Tibial artery (tissue), 4 donors: ENCODE measurements at places on chromosomes 2 and 18.

- DNase-seq: no peak
Observed at GRCh38 chr2:167595839-167596471, 651.4 kb downstream of the STK39 start.

- DNase-seq: no peak
Observed at GRCh38 chr2:73217826-73218225, 3.8 kb downstream of the SMYD5 start.

DNA sequence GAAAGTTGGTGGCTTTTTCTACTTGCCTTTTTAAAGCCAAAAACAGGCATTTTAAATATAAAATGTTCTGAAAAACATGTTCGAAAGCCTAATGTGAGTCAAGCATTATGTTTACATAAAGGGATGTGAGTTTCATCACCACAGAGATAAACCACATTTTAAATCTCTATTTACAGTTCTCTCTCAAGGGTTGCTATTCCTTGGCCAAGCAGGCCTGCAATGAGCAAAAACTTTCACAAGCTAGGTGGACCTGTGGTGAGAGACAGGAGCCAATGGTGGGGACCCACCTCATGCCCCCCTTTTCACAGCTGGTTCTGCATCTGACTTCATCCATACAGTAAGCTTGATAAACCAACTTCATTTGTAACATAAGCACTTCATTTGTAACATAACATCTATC is 65.1 kb downstream of the CUL3 start:
- no peak for DNase-seq

DNA sequence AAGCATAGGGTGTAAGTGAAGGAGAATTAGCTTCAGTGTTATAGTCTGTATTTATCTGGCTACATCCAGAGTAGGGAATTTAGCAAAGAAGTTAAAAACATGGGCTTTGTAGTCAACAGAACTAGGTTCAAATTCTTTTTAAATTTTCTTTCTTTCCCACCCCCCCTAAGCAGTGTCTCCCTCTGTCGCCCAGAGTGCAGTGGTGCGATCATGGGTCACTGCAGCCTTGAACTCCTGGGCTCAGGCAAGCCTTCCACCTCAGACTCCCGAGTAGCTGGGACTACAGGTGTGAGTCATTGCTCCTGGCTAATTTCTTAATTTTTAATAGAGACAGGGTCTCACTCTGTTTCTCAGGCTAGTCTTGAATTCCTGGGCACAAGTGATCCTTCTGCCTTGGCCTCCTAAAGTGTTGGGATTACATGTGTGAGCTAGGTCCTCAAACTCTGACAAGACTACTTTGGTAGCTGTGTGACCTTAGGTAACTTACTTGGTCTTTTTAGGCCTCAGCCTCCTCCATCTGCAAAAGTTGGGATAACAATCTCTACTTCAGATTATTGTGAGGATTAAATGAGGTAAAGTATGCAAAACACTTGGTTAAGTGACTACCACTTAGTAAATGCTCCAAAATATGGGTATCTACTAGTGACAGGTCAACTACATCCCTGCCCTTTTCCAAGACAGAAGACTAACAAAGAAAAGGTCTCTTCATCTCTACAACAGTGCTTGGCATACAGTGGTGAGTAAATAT is 17.8 kb downstream of the DOK1 start:
- no peak for DNase-seq

- no peak for DNase-seq
Observed at GRCh38 chr2:36468463-36469105, 113.0 kb downstream of the CRIM1 start.

- DNase-seq: no peak
Observed at GRCh38 chr18:3461704-3462103, 11.7 kb downstream of the TGIF1 start.

- DNase-seq: no peak
Observed at GRCh38 chr2:6492573-6492972, 373.1 kb downstream of the CMPK2 start.

GRCh38 chr2:25982273-25982967 is at the start of gene KIF3C:
Gene KIF3C, minus strand, starts transcription at chr2:25982497. Its CDS starts 580 bp downstream, at chr2:25981917.
- peak; percentile 51 for DNase-seq

DNA sequence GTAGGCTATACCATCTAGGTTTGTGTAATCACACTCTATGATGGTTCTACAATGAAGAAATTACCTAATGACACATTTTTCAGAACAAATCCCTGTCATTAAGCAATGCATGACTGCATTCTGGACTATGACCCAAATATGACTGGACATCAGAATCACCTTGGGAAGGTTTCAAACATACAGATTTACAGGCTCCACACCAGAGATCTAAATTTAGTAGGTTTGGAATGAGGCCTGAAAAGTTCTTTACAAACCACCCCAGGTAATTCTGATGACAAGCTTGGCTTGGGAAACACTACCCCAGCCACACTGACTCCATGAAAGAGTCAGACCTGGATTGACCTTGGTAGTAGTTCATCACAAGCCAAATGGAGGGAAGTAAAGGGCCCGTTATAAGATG is 52.2 kb upstream of the NFE2L2 start:
- DNase-seq: no peak

DNA sequence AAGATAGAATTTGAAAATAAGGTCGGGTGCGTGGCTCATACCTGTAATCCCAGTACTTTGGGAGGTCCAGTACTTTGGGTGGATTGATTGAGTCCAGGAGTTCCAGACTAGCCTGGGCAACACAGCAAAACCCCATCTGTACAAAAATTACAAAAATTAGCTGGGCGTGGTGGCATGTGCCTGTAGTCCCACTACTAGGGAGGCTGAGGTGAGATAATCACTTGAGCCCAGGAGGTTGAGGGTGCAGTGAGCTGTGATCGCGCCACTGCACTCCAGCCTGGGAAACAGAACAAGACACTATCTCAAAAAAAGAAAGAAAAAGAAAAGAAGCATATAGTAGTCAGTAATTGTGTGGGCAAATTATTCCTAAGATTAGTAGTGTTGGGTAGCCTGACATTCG is 194.2 kb upstream of the ALPP start:
- no peak for DNase-seq

DNA sequence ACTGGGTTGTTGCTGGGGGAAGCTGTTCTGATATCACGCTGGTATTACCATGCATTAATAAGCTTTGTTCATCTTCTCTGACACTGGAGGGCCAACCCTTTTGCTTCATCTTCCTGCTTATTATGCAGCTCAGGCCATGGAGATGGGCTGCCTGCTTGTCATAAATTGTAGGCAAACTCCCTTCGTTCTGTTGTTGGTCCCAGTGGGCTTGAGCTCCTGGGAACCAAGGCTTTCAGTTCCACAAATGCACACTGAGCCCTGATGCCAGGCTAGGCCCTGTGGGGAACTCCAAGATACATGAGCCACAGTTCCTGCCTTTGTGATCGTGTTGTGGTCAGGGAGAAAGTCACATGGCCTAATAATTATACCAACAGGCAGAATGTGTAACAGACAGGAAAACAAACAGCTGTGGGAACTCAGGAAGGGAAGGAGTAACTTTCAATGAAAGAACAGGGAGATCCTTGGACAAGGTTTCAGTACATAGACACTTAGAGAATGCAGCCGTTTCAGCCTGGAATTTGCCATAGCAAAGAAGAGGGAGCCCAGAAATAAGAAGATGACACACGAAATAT is 49.0 kb upstream of the BCL2L11 start:
- DNase-seq: no peak

- peak; percentile 48 for DNase-seq
Observed at GRCh38 chr2:6993229-6993640, 76.0 kb downstream of the RNF144A start.

- no peak for DNase-seq
Observed at GRCh38 chr18:50055488-50055887, 139.5 kb downstream of the MYO5B start.

DNA sequence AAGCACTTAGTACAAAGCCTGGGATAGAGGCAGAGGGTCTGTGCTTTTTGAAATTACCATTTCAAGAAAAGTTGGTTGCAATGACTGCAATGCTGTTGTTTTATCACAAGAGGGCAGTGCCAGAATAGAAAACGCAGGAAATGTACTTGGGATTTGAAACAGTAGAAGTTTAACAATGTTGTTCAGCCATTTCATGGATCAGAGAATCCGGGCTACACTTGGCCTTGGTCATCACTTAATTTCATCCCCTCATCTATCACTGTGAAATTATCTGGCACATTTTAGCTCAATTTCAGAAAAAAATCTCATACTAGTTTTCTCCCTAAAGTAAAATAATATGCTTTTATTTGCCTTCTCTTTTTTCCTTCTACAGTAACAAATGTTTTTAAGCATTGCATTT is 70.8 kb downstream of the RAPGEF4 start:
- no peak for DNase-seq

- no peak for DNase-seq
Observed at GRCh38 chr18:64271246-64271645, 122.4 kb upstream of the LINC00305 start.

DNA sequence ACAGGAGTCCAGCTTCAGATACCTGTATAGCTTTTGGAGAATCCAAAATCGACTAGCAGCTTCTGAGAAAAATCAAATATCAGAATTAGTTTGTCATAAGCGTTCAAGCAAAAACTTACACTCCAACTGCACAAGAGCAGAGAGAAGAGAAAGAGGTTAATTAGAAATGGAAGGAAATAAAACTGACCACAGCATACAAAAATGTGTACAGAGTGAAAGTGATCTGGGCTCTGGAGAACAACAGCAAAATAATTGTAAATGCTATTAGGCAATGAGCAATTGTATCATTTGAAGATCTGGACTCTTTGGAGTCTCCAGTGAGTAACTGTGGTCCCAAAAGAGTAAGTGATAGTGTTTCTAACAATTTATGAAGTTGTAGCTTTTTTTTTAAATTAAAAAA is 867.3 kb downstream of the TRIB2 start:
- DNase-seq: no peak

- no peak for DNase-seq
Observed at GRCh38 chr2:177147834-177148445, 64.7 kb upstream of the HNRNPA3 start.

DNA sequence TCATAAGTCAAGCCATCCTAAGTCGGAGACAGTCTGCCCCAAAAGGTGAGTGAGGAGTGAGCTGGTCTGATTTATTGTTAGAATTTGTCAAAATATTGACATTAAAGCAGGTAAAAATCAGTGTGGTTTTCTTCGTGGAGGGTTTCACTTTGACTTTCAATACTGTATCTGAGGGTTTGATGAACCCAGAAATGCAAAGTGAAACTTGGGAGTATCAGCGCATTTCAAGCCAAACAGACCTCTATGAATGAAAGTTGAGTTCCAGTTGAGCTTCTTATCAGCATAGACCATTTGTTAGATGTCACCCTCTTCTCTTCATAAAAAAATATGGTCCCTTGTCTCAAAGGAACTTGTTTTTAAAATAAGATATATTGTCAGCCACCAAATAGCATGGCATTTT is 21.7 kb upstream of the CXCR4 start:
- DNase-seq: no peak

DNA sequence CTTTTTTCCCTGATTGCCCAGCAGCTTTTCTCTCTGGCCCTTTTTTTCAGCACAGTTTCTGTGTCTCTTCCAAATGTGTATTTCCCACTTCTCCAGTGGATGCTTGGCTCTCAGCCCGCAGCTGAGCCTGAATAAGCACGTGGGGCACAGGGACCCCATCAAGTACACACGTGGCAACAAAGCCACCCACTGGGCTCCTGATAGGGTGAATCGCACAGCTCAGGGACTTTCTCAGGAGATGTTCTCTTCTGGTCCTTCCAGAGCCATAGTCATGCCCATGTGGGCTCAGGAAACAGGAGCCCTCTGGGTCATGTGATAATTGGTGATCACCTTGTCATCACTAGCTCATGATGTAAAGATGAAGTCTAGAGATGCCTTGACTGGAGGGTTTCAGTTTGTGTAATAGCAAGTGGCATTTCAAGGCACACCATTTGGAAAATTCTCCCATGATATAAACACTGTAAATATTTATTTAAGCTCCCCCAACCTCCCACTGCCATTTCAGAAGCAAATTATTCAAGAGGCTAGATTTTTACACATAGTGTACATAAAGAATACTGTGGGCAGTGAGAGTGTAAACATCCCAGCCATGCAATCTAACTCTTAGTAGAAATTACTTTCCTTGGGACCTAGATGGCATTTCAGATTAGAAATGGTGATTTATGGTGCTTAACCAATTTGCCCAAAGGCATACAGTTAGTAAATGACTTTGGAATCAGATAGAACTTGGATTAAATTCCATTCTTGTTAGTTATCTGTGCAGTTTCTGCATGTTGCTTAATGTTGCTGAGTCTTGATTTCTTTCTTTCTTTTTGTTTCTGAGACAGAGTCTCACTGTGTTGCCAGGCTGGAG is 597.5 kb downstream of the SLC4A3 start:
- DNase-seq: no peak

GRCh38 chr2:195212586-195212985 is 444.4 kb upstream of the SLC39A10 start:
- DNase-seq: no peak

GRCh38 chr2:44246436-44246835 is 28.8 kb upstream of the SLC3A1 start:
- DNase-seq: no peak

DNA sequence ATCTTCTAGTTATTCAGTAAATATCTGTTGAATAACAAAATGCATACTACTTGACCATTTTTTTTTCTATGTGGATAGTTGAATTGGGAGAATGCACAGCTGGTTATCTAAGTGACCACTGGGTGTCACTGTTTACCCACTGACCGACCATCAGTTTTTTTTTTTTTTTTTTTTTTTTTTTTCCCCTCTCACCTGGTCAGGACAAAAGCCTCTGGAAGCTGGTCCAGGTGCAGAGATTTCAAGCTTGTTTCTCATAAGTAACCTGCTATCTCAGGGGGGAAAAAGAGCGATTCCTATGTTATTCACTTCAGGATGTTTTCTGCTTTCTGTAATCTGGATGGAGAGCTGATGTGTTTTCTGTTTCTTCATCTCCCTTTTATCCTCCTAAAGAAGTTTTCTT is 256.0 kb downstream of the DCDC2C start:
- DNase-seq: no peak

GRCh38 chr2:233047206-233047605 is 12.9 kb upstream of the INPP5D start:
- no peak for DNase-seq

GRCh38 chr2:96819128-96819875 is 3.2 kb downstream of the CNNM3 start:
- DNase-seq: no peak

DNA sequence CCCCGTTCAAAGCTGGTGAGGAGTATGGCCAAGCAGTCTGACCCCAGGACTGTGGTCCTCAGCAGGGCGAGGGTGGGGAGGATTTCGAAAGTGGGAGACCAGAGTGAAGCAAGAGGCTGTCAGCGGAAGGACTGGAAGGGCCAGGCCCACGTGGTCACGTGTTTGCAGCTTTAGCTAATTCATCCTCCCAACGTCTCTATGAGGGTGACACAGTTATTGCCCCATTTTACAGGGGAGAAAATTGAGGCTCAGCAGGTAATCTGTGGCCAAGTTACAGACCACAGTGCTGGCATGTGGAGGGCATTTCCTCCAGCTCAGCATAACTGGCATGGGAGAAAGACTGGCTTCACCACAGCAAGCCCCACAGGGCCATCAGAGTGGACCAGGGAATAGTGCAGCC is 45.4 kb upstream of the LTBP1 start:
- DNase-seq: no peak

DNA sequence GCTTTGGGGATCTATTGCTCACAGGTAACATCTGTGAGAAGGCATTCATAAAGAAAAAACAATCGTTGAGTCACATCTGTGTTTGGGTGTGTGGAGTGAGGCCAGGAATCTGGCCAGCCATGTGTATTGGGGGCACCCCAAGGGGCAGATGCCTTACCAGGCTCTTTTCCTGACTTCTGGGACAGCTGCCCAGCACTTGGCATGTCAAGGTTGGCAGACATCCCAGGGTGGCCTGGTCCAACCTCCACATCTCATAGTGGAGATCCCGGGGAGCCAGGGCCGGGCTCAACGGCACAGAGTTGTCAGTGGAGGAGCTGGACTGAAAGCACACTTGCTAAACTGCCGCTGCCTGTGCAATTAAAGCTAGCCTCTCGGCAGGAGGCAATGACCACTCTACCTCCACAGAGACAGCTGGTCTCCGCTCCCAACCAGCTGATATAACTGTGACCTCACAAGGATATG is 75.3 kb upstream of the MGAT4A start:
- DNase-seq: peak; percentile 79
